ENCODE measurements at places on chromosomes 13 and 19.

DNA sequence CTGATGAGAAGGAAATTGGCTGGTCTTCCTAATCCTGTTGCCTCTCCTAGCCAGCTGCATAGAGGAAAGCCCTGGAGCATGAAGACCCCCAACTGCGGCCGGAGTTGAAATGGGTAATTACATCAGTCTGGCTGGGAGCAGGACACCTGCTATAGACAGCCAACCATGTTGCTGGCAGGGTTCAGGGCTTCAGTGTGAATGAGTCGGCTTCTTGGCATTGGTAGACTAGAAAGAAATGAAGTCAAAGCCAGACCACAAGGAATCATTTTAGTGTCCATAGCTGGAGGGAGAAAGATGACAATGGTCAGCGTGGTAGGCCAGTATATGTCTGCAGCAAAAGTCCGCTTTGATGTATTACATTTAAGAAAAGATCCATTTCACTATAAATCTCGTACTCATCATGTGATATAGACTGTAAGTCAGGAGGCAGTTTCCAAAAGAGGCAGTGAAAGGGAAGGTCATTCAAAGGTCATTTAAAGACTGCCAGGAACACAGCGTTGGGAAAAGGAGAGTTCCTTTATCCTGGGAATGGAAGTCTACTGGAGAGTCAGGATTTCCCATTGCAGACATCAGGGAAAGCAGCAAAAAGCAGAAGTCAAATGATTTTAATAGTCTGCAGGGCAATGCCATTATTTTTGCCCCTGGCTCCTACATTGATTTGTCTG lies 262.7 kb downstream of the DNAJC15 start:
- DNase-seq: no peak

DNA sequence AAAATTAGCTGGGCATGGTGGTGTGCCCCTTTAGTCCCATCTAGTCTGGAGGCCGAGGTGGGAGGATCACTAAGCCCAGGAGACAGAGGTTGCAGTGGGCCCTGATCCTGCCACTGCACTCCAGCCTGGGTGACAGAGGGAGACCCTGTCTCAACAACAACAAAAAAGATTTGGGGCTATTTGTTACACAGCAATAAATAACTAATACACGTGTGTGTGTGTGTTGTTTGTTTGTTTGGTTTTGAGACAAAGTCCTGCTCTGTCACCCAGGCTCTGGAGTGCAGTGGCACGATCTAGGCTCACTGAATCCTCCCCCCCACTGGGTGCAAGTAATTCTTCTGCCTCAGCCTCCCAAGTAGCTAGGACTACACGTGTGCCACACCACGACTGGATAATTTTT lies 32.9 kb upstream of the FEM1A start:
- no peak for DNase-seq

DNA sequence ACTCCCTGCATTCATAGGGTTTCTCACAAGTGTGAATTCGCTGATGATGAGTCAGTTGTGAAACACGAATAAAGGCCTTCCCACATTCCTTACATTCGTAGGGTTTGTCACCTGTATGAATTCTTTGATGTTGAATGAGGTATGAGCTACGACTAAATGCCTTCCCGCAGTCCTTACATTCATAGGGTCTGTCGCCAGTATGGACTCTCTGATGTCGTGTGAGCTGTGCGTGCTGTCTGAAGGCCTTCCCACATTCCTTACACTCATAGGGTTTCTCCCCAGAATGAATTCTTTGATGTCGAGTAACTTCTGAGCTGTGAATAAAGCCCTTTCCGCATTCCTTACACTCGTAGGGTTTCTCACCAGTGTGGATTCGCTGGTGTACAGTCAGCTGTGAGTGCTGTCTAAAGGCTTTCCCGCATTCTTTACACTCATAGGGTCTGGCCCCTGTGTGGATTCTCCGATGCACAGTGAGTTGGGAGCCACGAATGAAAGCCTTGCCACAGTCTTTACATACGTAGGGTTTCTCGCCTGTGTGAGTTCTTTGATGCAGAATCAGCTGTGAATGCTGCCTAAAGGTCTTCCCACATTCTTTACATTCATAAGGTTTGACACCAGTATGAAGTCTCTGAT lies 30.5 kb upstream of the COX7A1 start:
- DNase-seq: no peak

GRCh38 chr13:69566104-69566716 lies 541.4 kb upstream of the ATXN8OS start:
- DNase-seq: no peak

- no peak for DNase-seq
These were observed 6.1 kb downstream of the RPS9 start for GRCh38 chr19:54206831-54207177.

- DNase-seq: peak; percentile 16
These were observed 42.1 kb downstream of the NAA16 start for GRCh38 chr13:41352935-41353840.

- no peak for DNase-seq
These were observed 157.7 kb downstream of the KDM4B start for GRCh38 chr19:5126498-5127223.

- no peak for DNase-seq
These were observed 736.9 kb downstream of the EFNB2 start for GRCh38 chr13:105798541-105798940.

- DNase-seq: peak; percentile 42
These were observed at the start of gene ARRDC2 for GRCh38 chr19:18007917-18008673. Gene ARRDC2, plus strand, starts transcription at chr19:18008170. Its CDS starts 141 bp downstream, at chr19:18008311.

All from BJ (cell line).